ENCODE measurements at places on chromosomes 11 and 22.

DNA sequence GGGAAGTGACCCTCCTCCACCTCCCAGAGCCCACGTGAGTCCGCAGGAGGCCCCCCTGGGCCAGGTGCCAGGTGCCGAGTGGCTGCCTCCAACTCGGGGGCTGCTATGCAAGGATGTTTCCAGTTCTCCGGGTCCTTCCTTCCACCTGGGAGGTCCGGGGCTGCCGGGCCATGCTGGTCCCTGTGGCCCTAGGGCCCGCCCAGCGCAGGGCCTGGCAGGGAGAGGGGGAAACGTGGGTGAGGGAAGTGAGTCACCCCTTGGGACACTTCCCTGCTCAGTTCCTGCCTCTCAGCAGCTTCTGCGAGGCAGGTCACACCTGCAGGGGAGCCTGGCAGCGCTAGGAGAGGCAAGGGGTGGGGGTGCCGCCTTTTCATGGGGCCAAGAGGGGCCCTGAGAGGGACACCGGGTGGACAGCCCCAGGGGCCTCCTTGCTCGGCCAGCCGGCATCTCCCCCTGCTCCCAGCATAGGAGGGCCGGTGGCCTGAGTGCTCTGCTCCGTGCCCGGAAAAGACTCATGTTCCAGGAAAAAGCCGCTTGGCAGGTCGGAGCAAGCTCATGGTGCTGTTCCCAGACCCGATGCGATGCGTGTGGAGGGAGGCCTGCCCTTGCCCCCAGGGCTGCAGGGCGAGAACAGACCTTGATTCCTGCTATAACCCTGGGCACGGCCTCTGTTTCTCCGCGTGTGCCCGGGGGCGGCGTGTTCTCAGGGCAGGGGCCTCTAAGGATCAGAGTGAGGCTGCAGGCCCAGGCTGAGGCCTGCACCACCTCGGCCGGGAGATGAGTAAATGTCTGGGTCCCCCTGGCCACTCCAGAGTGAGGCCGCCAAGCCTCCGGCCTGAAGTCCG lies 30.3 kb upstream of the WNT7B start:
- no peak for DNase-seq

DNA sequence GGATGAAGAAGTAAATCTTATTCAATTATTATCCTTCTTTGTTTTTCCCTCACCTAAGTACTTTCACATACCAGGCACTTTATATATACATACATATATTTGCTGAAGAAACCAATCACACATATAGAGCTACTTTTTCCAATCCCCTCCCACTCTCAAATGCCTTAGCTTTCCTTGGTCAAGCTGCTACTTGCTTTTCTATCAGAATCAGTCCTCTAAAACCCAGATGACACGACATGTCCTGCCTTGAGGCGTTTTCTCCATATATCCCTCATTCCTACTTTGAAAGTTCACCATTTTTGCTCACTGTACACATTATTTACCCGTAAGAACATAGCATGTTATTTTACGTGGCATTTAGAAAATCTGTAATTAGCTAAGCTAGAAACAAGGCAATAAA lies 5.4 kb downstream of the RAB38 start:
- no peak for DNase-seq

- DNase-seq, result no peak
Measured at GRCh38 chr11:29682856-29683255, 334.0 kb downstream of the KCNA4 start.

DNA sequence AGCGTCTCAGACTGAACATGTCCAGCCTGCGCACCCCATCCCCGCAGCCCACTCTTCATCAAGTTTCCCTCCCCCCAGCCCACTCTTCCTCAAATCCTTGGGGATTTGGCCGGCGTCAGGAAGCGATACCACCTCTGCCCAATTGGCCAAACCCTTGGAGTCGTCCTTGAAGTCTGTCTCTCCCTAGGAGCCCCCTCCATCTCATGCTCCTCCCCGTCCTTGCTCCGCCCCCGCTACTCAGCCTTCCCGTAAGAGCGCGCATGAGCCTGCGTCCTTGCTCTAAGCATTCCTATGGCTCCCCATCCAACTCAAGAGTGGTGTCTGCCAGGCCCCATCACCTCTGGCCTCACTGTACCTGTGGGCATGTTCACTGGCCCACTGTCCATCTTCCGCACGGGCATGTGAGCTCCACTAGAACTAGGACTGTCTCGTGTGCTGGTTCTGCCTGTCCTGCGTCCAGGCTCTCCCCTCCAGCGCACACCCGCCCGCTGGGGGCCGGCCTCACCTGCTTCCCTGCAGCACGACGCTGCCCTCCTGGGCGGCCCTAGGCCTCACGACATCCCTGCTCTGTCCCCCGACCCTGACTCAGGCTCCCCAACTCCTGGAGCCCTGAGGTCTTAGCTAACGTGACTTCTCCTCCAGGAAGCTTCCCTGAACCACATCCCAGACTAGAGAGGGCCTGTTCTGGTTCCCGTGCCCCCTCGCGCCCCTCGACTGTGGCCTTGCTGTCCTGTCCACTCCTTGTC lies 30.5 kb upstream of the TTLL12 start:
- DNase-seq, result no peak

- peak; percentile 49 for DNase-seq
Measured at GRCh38 chr22:25404928-25405816, 159.3 kb upstream of the GRK3 start.

- DNase-seq, result no peak
Measured at GRCh38 chr11:27963370-27963769, 144.6 kb downstream of the KIF18A start.

GRCh38 chr11:68839911-68840641 lies 1.6 kb downstream of the CPT1A start:
- DNase-seq, result no peak

DNA sequence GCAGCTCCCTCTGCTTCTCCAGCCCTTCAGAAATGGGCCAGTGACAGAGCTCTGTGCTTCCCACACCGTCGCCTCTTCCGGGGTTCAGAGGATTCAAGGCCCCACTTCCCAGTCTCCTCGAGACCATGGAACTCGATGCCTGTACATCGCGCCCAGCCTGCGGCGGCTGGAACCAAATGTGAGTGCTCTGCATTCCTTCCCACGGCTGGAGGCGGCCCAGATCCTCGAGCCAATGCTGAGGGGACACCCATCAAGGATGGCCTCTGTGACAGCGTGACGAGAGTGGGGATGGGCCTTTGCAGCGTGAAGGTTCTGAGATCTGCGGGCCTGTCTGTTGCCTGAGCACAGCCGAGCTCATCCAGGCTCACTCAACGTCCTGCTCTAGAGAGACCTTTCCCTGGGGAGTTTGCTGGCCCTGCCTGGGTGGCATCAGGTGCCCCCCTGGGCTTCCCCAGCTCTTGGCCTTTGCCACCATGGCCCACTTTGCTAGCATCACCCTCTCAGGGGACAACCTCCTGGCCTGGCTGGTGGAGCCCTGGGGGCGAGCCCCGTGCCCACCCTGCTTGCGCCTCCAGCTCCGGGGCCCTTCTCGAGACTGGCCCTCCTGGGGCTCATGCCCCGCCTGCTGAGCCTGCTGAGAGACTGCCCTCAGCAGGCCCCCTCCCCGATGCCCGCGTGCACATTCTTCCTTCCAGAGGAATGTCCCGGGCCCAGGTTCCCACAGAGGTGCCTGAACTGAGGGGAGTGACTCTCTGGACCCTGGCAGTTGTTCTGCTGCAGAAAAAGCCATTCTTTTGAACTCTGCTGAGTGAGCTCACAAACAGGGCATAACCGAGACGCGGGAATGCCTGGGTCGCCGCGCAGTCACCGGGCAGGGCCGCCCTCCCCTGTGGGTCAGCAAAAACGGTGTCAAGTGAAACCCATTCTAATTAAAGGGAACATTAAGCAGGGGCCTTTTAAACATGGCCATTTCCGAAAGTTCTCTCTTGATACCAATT lies 7.3 kb upstream of the MYEOV start:
- DNase-seq, result no peak

DNA sequence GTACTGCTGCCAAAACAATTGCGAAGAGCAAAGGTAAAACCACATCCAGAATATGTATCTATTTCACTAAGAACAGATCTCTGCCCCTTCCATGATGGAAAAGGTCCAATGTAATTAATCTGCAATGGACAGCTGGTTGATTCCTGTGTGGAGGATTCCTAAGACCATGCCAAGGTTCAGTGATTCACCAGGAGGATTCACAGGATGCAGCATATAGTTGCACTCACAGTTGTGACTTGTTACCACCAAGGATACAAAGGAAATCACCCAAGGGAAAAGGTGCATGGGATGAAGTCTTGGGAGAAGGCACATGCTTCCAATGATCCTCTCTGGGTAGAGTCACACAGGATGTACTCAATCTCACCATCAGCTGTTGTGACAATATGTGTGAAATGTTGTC lies 35.1 kb upstream of the CUL5 start:
- DNase-seq, result no peak

Data from stimulated activated naive B cell treated with anti-CD40 and anti-IgM and Interleukin-4, amounts not matched to agents 10 μg/mL and 1 μg/mL and 100 μg/mL, for 72 hours (primary cell).